ENCODE measurements at places on chromosomes 12 and 14.

GRCh38 chr12:114190971-114191370, 215.0 kb downstream of the TBX5 start:
- no peak for DNase-seq

DNA sequence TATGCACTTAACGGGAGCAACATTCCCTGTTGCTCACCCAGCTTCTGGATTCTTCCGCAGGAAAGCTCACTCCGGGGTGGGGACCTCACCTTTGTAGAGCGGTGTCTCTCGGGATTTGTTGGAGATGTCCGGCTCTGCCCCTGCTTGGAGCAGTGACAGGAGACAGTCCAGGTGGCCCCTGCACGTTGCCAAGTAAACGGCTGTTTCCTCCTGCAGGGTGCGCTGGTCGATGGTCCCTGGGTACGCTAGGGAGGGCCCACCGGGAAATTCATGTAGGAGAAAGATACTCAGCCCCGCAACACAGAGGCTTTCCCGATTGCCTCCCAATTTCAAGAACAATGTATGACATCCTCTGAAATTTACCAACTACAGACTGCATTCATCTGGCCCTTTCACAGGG, 23.1 kb downstream of the ASB2 start:
- no peak for DNase-seq

GRCh38 chr12:93776581-93777018, 99.4 kb downstream of the CRADD start:
- DNase-seq: no peak

GRCh38 chr12:115871714-115872113, 405.8 kb downstream of the MED13L start:
- DNase-seq: no peak

GRCh38 chr12:25617991-25618390, 64.9 kb upstream of the LMNTD1 start:
- DNase-seq: no peak

- DNase-seq: peak; percentile 37
These were observed 12.2 kb upstream of the ITPR2 start for GRCh38 chr12:26845057-26845666.

GRCh38 chr12:39763071-39763889, 143.7 kb upstream of the ABCD2 start:
- no peak for DNase-seq

- DNase-seq: no peak
These were observed 32.4 kb downstream of the YY1 start for GRCh38 chr14:100271247-100271939.
